Fibroblast of skin of scalp (primary cell): ENCODE measurements at places on chromosomes 13 and 19.

DNA sequence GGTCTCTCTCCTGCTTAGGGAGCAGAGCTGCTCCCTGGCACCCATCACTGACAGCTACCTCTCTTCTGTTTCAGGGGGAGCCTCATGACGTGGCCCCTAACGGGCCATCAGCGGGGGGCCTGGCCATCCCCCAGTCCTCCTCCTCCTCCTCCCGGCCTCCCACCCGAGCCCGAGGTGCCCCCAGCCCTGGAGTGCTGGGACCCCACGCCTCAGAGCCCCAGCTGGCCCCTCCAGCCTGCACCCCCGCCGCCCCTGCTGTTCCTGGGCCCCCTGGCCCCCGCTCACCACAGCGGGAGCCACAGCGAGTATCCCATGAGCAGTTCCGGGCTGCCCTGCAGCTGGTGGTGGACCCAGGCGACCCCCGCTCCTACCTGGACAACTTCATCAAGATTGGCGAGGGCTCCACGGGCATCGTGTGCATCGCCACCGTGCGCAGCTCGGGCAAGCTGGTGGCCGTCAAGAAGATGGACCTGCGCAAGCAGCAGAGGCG is 23.2 kb upstream of the NCCRP1 start:
- no peak for DNase-seq

- DNase-seq, result no peak
Observed at GRCh38 chr13:114285166-114285808, 3.9 kb downstream of the UPF3A start.

DNA sequence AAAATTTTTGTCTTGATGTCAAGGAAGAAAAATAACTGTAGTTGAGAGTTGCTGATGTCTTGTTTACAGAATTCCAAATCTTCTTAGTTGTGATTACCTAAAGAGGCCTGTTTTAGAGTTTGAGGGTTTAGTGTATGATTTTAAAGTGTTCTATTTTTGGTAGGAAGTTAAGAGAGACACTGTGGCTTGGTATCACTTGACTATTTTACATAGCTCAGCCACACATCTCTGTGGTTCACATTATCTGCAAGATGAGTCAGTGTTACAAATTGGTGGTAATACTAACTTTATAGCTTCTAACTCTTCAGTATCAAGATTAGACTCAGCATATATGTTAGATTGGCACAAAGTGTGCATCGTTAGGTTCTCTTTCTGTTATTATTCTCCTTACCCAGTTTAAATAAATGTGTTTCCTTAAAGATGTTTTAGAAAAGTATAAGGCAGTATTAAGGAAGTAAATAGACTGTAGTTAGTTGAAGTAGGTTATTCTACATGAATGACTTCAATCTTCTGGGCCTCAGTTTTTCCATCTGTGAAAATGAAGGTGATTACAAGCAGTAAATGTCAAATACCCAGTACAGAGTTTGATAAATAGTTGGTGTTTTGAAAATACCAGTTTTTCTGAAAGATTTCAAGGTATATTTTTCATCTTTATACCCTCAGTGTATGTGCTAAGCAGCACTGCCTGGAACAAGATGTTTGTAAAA is 33.4 kb downstream of the COG6 start:
- peak; percentile 11 for DNase-seq

DNA sequence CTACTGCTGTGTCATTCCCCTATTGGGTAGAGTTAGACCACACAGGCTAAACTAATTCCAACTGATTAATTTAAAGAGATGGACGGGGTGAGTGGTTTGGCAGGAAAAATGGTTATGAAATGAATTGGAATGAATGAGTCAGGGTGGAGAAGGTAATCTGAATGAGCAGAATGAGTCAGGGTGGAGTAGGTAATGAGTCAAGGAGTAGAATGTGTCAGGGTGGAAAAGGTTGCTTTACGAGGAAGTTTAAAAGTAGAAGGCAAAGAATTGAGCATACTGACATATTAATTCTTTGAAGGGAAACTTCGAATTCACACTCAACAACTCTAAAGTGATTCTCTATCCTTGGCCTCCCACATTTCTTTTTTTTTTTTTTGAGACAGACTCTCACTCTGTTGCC is 12.7 kb upstream of the ZNF121 start:
- peak; percentile 31 for DNase-seq

DNA sequence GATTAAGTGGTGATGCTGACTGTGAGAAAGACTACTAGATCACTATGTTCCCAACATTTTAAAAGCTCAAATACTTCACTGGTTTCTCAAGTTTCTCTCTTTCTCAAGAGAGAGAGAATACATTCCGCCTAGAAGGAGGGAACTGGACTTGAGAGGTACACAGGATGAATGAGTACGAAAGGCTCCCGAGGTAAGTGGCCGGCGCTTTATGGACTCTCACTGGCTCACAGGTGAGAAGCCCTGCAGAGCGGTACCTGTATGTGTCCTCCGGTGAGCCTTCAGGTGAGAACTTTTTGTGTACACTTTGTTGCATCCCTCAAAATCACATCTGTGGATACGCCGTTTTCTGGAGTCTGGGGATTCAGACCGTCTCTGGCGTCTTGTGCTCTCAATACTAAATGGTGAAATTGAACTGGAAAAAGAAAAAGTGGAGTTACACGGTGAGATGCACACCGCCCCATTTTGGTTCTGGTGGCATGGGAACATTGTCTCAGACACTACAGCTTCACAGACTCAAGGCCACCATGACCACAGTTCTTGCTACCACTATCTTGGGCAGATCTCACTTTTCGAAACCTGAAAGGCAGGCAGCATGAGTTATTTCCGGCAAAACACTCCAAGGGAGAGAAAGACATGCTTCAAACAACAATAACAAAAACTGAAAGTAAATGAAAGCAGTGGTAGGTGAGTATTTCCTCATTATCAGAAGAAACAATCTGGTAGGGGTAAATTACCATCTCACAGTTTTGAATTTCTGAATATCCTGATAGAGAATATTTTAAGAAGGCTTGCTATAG is 418.9 kb downstream of the KLF12 start:
- DNase-seq, result no peak

- no peak for DNase-seq
Observed at GRCh38 chr13:98321395-98321794, 144.3 kb upstream of the RNF113B start.

- no peak for DNase-seq
Observed at GRCh38 chr19:17318966-17319365, 9.6 kb downstream of the DDA1 start.

DNA sequence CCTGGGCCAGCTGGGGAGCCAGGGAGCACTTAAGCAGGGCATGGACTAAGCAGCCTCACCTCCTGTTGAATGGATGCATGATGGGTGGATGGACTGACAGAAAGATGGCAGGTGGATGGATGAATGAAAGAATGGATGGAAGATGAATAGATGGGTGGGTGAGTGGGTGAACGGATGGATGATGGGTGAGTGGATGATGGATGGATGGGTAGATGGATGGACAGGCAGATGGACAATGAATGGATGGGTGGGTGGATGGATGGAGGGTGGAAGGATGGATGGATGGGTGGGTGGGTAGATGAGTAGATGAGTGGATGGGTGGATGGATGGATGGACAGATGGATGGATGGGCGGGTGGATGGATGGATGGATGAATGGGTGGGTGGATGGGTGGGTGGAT is 18.7 kb downstream of the SHC2 start:
- no peak for DNase-seq

GRCh38 chr13:101065329-101065728 is 351.0 kb downstream of the NALCN start:
- peak; percentile 76 for DNase-seq

GRCh38 chr13:64033921-64034320 is 2618.3 kb upstream of the PCDH20 start:
- DNase-seq, result no peak

DNA sequence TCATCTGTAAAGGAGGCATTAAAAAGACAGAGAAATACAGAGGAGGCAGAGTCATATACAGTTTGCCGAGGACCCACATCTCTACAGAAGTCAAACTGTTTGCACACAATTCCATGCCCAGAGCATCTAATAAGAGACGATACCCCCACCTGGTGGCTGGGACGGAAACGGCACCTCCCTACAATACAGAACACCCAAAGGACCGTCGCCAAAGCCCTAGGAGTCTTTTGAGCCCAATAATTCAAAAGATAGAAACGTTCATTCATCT is 703 bp upstream of the PLEKHG2 start:
- peak; percentile 92 for DNase-seq

DNA sequence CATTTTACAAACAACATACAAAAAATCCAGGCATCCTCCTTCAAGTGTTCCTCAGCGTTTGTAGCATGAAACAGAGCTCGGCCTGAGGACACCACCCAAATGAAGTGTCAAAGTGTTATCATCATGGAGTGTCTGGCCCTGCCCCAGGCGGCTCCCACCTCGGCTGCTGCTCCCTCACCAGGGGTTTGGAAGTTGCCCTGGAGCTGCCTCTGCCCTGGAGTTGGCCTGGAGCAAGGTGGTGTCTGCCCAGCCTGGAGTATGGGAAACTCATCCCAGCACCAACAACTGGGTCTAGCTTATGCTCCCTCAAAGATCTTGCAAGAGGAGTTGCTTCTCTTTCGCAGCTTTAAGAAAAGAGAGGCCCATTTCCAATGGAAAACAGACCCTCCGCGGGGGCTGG is 120.4 kb downstream of the FOXO1 start:
- no peak for DNase-seq

- DNase-seq, result no peak
Observed at GRCh38 chr19:17865364-17866311, 5.9 kb downstream of the RPL18A start.

- DNase-seq, result no peak
Observed at GRCh38 chr13:82202398-82202797, 1679.9 kb downstream of the SLITRK1 start.

- DNase-seq, result no peak
Observed at GRCh38 chr19:6576869-6577475, 14.0 kb downstream of the CD70 start.

DNA sequence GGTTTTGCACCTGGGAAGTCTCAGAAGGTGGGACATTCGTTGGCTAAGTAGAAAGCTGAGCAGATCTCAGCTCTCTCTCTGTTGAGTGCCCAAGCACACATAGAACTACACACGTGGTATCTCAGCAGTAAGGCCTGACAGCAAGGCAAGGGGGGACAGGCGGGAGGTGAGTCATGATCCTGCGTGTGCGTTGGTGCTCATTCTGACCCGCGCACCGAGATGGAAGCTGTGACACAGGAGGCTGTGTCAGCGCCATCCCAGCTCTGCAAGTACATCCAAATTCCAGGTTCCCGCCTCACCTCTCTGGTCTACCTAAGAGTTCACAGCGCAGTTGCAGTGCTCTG is 135.7 kb downstream of the USP12 start:
- DNase-seq, result no peak
